ENCODE measurements at places on chromosomes 5 and 9.

GRCh38 chr5:174504266-174504726, 220.1 kb upstream of the MSX2 start:
- no peak for DNase-seq

DNA sequence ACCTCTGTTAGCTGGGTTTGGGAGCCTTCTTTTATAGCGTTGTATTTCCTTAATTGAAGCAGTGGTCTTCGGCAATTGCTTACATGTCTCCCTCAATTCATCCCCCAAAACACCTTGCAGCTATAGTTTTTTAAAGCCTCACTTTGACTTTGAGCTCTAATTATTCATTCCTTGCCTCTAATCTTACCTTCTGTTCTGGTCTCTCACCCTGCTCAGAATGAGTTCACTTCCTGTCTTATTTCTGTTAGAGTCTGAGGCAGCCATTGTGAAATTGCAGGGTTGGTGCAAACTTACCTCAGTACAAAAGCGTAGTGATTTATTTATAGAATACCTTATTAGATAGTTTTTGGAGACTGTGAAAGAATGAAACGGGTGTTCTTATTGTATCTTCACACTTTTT, 35.0 kb downstream of the AOPEP start:
- no peak for DNase-seq

DNA sequence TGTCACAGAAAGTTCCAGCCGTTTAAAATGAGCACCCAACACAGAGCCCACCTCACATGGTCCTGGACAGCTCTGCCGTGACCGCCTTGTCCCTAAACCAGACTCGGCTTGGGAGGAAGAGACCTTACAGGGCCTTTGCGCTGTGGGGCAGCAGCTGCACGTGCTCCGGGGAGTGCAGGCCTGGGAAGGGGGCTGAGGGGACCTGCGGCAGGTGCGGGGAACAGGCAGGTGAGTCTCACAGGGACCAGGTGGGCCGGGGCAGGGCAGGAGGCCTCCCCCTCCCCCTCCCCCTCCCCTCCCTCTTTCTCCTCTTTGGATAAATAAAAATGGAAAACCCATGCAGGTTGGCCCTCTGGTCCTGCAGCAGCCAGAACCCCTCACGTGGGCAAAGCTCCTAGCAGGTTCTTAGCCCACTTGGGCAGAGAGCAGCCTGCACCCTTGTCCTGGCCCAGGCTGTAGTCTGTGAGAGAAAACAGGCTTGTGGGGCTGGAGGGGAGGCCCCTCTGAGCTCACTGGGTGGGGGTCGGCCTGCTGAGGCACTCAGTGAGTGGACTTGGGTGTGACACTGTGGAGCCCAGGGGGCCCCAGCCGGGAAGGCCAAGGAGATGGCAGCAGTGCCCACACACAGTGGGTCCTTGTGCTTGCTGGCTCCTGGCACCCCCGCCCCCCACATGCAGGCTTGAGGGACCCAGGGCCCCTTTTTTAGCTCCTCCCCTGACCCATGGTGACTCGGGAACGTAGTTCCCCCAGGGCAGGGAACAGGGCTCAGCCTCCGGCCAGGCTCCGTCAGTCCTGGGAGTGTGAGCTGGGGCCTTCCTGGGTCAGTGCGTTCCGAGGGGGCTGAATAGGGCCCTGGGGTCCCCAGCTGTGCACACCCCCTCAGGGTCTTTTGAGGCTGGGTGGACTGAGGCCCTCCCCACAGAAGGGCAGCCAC, 40.0 kb upstream of the CACNA1B start:
- DNase-seq = no peak

DNA sequence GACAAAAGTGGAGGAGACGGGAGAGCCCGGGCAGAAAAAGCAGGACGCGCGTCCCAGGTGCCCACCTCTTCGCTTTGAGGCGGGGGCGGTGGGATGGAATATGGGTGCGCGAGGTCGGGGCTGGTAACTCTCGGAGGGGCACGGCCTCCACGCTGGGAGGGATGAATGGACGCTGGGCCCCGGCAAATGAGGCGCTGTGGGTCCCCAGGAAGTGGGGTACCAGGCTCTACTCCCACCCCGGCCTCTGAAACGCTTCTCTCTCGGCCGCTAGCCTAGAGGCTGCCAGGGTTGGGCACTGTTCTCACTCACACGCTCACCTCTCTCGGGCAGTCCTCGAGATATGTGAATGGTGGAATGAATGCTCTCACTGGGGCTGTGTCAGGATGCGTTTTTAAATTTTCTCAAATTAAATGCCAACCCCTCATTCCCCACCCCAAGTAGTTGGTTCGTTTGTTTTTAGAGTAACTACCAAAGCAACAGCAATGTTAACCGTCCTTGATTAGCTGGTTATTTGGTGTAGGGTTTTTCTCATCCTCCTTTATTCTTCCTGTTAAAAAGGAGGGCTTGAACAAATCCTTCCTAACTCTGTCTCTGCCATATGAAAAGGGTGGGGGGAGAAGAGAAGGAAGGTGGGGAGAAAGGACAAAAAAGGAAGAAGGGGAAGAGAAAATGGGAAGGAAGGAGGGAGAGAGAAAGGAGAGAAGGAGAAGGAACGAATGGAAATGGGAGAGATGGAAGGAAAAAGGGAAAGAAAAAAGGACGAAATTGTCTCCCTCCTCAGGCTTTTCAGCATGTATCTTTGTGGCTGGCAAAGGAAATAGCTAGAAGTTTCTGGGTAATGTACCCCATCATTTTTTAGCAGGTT, 1.3 kb upstream of the EBF1 start:
- DNase-seq = no peak

DNA sequence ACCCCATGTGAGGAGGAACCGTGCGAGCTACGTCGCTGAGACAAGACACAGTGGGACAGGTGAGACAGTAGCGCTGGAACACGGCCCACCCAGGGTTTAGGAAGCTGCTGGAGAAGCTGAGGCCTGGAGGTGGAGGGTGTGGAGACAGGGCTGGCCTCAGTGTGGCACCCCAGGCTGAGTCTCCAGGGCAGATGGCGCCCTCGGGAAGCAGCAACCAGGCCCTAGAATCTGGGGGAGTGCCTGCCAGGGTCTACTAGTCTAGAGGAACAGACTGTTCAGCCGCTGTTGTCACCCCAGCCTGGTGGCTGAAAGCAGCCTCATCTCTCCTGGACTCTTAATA, 4.6 kb upstream of the TERT start:
- DNase-seq = no peak

- DNase-seq = no peak
Measured at GRCh38 chr9:131236761-131237160, 39.5 kb downstream of the FAM78A start.

DNA sequence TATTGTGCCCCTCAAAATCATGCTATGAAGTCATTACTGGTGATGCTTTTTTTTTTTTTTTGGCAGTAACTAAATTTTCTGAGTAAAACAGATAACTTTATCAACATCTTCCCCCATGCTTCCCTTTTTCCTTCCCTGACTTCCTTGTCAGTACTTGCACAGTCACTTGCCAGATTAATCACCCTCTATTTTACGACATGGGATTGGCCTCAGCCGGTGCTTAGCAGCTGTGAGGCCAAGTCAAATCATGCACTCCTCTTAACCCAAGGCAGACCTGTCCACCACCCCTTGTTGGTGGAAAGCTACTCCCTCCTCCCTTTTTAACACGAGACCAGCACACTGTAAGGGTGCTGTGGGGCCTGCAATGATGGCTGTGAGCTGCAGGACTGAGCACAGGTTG, 118.0 kb upstream of the OTULINL start:
- DNase-seq = peak; percentile 80

DNA sequence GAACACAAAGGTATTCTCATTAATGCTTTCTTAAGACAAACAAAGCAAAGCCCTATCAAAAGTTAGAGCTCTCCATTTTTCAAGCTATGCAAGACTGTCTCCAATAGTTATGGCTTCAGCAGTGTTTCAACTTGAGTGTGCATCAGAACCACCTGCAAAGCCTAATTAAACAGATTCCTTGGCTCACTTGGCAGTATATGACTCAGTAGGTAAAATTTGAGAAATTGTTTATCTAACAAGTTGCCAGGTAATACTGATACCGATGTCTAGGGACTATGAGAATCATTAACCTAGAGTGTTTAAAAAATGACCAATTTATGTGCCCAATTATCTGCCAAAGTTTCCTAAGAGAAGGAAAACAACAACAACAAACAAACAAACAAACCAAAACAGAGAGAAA, 60.3 kb upstream of the PARP8 start:
- no peak for DNase-seq

DNA sequence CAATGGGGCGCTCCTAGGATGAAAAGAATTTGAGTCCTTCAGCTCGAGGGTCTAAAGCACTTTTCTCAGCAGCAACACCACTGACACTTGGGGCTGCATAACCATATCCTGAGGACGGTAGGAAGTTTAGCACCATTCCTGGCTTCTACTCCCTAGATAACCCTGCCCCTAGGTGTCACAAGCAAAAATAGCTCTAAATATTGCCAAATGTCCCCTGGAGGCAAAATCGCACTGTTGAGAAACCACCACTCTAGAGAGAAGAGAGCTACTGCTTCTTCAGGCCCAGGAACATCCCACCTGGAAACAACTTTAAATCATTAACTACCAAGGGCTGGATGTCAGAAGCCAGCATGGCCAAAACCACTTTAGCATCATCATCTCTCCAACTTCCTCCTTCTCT, 29.8 kb downstream of the MYO10 start:
- DNase-seq = no peak

DNA sequence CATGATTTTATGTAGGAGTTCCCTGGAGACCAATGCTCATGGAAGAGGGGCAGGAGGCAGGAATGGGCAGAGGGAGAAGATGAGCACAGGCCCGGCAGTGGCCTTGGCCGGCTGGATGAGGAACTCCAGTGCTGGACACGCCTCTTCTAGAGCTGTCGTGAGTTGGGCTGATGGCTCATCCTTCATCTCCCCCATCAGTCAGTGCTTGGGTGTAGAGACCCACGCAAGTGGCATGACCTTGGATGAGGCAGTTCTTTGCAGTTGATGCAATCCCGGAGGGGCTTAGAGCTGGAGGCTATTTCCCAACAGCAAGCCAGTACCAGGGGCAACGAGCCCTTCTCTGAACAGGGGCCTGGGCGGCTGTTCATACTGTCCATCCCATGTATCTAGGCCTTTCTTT, 25.5 kb upstream of the ARAP3 start:
- no peak for DNase-seq

- DNase-seq = no peak
Measured at GRCh38 chr5:143547342-143547741, 143.9 kb upstream of the NR3C1 start.

DNA sequence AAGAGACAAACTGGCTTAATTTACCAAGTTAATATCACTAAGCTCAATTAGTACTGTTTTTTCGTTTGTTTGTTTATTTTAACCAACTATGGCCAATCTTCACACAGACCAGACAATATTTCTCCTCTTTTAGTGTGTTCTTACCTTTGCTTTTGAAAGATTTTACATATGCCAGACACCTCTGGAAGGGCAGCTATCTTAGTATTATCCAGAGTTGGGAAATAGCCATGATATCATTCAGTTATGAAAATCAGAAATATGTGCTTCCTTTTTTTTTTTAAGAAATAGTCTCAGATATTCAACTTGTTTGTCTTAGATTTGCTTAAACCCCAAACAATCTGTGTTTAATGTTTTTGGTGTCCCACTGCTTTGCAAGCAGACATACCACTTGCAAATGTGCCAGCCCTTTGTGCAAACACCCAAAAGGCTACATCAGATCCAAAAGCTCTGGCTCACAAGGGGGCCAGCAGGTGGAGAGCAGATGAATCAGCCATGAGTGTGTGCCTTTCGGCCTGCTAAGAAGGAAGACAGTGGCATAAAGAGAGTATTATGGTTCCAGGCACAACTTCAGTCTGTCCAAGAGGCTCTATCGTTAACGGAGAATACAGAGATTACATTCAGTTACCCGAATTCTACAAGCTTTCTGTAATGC, 147.6 kb downstream of the EFNA5 start:
- DNase-seq = no peak

DNA sequence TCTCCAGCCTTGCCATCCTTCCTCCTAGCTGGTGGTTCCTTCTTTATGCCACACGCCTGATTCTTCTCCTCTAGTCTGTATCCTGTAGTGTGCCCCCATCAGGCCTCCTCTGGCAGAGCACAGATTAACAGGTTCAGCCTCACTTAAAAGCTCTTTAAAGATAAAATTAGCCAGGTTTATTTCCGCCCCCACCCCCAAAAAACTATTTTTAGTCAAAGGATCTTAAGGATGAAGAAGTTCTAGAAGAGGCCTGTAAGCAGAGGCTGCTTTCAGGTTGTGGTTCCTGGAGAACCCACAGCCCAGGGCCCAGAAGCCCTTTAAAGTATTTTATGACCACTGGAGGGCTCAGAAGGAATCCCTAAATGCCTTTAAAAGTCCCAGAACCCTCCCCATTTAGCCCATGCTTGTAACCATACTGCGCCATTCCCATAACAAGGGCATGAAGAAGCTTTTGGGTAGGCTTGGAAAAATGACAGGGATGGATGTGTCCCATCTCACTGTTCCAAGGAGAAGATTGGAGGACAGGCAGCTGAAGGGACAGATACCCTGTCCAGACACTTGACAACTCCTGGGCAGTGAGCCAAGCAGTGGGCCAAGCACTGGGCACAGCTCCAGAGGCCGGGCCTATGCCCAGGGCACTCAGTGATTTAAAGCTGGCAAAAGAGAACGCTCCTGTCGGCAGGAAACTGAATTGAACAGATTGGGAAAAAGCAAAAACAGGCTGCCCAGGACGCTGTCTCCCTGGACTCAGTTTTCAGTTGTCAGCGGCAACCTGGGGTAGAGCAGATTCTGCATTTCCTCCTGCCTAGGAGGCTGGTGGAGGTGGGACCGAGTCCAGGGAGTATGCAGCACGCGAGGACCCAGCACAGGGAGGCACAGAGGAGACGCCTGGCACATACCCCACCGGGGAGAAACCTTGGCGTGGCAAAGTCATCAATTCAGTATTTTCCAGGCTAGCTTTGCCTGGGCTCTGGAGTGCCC, 106.3 kb upstream of the SSBP2 start:
- DNase-seq = no peak

DNA sequence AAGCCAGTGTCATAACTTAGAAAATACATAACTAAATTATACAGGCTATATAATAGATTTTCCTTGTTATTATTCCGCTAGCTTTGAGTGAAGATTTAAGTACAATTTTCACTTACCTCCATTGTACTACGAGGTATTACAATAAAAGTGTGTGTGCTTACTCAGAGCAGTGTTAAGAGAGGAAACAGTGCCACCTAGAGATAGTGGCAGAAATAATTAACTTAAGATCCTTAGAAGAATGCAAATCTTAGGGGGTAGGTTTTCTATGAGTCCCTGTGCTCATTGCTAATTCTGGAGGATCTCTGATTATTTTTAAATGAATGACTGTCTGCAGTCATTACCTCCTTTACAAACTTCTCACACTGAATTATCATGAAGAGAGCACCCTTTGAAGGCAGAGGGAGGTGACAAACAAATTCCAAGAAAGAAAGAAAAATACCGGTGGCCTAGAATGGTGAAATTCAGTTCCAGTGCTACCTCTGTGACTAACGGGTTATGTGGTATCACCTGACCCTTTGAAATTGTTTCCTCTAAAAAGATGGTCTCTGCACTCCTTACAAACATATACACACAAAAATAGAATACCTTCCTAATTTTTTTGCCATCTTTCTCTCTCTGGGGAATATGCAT, 379.8 kb downstream of the TRIM36 start:
- DNase-seq = peak; percentile 6

- no peak for DNase-seq
Measured at GRCh38 chr9:77800924-77801551, 152.9 kb upstream of the GNA14 start.
